ENCODE measurements at places on chromosomes 2 and 18.
A peak's percentile ranks its signal among the peaks of the same experiment; 100 is the strongest.

- no peak for DNase-seq
Measured at GRCh38 chr2:119240311-119241204, 16.9 kb downstream of the STEAP3 start.

GRCh38 chr2:224449212-224450147 is 47.6 kb upstream of the FAM124B start:
- no peak for DNase-seq

GRCh38 chr2:9968553-9969497 is 17.3 kb downstream of the GRHL1 start:
- DNase-seq = no peak

GRCh38 chr2:201366146-201366545 is 9.0 kb upstream of the FLACC1 start:
- no peak for DNase-seq

DNA sequence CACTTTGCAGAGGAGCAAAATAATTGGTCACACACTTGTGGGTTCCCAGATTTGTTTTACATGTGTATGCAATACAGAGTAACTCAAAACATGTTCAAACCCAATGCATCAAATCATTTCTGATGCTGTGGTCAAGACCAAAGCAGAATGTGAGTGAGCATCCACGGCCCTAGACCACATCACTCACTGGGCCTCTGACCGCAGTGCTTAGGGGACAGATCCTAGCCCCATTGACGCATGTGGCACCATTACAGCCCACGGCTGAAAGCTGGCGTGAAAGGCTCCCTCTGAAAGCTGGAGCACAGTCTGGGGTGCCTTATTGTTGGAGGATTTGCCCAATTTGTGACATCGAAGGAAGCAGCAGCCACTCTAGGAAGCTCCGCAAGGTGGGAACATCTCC is 498.8 kb upstream of the TCF4 start:
- DNase-seq = no peak

DNA sequence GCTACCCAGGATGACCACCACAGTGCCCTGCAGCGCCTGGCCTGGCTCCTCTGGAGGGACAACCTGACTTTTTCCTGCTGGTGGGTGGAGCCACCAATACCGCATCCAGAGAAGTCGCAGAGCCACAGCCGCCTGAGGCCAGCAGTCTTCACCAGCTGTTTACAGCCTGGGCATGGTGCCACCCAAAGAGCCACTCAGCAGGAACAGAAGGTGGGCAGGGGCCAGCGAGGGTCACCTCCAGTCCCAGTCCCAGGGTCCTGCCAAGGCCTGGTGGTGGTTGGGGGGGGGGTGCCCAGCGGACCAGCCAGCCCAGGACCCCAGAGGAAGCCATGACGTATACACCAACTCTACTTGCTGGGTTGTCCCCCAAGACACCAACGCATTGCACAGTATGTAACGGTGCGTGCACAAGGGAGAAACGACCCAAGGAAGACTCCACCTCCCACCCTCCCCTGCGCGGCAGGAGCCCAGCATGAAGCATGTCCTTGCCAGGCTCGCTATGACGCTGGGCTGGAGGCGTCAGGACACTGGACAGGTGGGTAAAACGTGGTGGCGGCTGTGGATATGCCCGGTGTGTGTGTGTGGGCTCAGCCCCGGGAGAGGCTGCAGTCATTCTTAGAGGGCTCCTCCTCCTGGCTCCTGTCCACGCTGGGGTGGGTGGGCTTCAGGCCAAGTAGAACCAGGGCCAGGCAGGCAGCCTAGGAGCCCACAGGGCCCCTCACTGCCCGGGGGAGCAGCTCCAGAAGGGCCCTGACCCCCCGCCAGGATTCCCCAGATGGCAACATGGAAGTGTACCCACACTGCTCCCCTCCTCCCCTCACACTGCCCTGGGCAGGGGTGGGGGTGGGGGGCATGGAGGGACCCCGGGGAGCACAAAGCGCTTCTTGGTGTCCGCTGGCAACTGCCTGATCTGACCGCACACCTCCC is 49.3 kb downstream of the HS6ST1 start:
- DNase-seq = no peak

GRCh38 chr2:31411771-31412170 is 2.8 kb downstream of the XDH start:
- DNase-seq = no peak

- no peak for DNase-seq
Measured at GRCh38 chr2:10145519-10146357, 23.2 kb downstream of the RRM2 start.

DNA sequence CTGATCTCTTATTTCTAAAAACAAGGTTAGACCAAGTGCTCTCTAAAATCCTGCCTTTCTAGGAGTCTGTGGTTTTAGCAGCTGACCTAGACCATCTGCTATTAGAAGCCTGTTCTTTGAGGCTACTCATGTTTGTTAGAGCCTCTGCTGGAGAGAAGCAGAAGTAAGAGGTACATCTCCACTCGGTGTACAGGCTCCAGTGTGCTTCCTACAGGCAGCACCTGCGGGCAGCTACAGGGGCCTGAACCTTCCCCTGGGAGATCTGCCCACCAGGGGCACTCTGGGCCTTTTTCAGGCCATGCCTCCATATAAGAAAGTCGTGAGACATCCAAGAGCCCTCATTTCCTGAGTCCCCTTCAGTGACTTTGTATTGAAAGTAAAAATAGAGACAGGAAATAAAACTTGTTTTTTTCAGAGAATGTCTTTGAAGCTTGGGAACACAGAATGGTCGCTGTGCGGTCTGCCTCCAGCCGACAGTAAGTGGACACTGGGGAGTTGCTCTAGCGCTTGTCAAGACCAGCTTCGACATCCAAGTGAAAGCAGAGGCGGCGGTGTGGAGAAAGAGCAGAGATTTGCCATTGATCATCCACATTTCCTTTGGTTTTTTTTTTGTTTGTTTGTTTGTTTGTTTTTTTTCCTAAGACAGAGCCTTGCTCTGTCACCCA is 31.7 kb downstream of the ONECUT2 start:
- DNase-seq = no peak

GRCh38 chr2:62873603-62874002 is 168.1 kb downstream of the EHBP1 start:
- DNase-seq = no peak

DNA sequence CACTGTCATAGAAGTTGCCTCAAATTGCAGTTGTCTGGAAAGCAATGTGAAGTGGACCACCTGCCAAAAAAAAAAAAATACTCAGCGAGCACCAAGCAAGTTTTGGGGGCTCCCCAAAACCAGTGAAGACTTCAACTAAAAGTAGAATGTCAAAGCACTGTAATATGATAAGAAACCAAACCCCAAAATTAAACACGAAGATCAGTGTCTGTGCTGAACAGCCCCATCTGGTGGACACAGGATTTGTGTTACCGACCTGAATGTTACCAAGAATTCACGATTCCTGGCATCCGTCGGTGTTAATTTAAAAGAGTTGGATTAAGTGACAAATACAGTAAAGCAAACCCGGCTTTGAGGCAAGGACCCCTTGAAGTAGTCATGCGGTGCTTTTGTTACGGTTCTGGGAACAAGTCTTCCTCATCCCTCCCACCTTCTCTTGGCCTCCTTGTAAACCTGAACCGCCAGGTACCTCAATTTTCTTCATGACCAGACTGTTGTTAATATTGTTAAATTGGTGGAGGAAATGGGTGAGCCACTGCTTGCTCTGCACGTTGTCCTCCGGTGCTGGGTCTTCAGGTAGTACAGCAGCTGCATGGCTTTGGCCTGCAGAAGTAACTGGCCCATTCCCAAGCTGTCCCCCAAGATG is 31.3 kb upstream of the SSB start:
- peak; percentile 26 for DNase-seq

DNA sequence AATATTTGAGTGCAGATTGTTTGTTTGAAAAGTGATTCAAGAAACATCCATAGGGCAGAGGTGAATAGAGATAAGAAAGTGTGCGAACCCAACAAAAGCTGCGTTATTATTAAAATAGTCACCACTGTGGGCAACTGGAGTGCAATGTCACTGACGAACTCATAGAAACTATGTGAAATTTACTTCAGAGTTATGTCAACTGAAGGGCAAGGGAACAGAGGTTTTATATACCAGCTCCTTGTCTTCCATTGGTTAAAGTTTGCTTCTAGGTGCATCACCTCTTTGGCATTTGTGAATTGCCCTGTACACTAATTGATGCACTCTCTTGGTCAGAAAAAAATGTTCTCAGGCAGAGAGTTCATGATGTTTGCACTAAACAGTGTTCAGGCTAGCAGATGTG is 110.5 kb upstream of the NYAP2 start:
- DNase-seq = no peak

GRCh38 chr2:41736105-41736567 is 311.7 kb upstream of the PKDCC start:
- no peak for DNase-seq

GRCh38 chr2:26706616-26707473 is 14.3 kb downstream of the KCNK3 start:
- DNase-seq = no peak

DNA sequence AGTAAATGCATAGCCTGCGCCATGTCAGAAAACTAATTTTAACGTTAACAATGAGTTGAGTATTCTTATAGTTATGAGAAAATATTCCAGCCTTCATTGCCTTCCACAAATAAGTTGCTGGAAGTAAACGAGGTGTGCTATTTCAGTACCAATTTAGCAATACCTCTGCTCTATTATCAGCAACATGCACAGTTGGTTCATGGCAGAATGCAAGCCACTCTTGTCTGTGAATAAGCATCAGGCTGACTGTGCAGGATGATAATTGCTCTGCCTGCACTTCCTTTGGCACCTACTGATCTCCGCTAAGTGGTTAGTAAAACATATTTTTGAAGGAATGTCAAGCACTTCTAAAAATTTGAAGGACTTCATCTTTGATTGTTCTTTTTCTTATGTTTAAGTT is 261.9 kb upstream of the SIX3 start:
- DNase-seq = no peak

DNA sequence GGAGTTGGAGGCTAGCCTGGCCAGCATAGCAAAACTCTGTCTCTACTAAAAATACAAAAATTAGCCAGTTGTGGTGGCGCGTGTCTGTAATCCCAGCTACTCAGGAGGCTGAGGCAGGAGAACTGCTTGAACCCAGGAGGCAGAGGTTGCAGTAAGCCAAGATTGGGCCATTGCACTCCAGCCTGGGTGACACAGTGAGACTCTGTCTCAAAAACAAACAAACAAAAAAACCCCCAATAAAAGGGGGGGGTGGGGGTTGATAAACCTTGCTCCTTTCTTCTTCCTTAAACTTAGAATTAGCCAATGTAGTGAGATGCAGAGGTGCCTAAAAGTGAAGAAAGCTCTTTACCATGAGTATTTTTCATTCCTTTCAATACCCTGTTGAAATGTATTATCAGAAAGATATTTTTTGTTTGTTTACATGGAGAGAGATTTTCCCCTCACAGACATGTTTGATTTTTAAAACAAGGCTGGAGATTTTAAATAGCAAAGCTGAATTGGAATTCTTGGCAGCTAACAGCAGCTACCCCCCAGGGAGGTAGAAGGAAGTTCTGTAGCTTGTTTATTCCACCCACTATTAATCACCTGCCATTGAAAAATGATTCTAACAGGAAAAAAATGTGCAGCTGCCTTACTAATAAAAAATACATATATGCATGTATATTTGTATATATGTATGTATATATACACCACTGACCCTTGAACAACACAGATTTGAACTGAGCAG is 48.6 kb downstream of the GYPC start:
- no peak for DNase-seq

GRCh38 chr2:1650085-1650872 is 94.0 kb downstream of the PXDN start:
- DNase-seq = no peak

GRCh38 chr18:62659698-62660097 is 55.6 kb upstream of the PHLPP1 start:
- no peak for DNase-seq

DNA sequence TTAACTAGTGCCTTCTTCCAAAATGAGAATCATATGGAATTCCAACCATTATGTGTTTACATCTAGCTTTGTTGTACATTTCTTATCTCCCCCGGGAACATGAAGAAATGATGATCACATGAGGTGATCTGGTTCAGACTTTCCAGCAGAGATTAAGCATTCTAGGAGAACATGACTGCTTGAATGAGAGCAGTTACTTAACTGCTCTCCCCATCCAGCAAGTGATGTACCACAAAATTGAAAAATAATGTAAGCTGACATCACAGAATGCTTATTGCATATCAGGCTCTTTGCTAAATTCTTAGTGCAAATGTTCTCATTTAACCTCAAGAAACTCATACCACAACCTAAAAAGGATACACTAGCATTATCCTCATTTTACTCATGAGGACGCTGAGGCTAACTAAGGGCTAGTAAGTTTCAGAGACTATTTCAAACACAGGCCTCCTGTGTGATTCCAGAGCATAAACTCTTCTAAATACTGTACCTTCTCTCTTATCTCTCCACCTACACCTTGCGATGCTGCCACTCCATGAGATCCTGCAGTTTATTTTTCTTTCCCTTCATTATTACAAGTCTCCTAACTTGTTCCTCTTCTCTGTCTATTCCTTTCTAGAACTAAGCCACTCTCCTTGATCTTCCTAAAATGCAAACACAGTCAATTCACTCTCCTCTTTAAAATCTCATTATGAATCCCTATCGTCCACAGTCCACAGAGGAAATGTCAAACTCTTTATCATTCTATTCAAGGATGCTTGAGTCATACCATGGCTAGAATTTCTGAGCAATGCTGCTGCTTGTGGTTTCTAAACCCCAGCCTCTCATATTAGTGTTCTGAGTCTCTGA is 1224.8 kb upstream of the ZEB2 start:
- no peak for DNase-seq

DNA sequence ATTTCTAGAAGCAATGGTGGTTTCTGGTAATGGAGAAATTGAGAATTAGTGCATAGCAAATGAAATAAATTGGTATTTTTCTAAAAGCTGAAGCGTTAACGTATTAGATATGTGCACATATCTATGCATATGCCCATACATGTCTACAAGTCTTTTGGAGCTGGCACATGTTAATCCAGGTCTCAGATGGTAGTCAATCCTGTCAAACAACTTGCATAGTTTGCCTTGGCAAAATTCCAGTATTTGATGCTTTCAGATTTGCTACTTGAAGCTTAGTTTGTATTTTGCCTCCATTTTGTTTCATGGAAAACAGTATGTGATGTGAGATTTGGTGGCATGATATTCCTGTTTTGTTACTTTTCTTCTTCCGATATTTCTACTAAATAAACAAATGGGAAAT is 304.6 kb downstream of the PARD3B start:
- DNase-seq = no peak

DNA sequence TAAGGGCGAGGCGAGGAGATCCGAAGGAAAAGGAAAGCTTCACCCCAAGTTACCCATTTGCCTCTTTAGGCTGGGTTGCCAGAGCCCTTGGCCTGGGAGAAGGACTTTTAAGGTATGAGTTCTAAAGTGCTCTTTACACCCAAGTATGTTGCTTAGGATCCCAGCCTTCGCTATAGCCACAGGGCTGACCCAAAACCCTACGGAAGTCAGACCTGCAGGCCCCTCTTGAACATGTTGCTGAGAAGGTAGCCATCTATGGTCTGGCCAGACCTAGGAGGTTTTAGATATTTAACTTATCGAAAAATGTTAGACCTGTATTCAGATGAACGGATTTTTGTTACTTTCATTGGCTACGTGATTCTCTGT is 95.4 kb downstream of the PMS1 start:
- no peak for DNase-seq

DNA sequence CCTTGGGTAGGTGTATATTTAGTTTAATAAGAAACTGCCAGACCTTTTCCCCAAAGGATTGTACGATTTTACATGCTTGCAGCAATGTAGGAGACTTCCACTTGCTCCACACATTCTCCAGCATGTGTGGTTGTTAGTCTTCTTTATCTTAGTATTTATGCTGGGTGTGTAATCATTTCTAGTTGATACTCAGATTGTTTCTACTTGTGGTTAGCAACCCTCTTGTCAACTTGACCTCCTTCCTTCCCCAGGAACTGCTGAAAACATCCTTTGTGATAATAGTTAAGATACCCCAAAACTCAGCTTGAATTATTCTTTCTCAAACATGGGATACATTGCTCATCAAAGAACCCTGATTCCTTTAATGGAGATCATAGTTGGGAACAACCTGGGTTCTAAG is 37.2 kb upstream of the CYBRD1 start:
- no peak for DNase-seq

All from stimulated activated CD4-positive, alpha-beta T cell treated with anti-CD3 and anti-CD28 coated beads, Interleukin-1b, Interleukin-23, amount 100 ng/mL, for 24 hours (primary cell).